ENCODE measurements at places on chromosomes 7 and 10.

DNA sequence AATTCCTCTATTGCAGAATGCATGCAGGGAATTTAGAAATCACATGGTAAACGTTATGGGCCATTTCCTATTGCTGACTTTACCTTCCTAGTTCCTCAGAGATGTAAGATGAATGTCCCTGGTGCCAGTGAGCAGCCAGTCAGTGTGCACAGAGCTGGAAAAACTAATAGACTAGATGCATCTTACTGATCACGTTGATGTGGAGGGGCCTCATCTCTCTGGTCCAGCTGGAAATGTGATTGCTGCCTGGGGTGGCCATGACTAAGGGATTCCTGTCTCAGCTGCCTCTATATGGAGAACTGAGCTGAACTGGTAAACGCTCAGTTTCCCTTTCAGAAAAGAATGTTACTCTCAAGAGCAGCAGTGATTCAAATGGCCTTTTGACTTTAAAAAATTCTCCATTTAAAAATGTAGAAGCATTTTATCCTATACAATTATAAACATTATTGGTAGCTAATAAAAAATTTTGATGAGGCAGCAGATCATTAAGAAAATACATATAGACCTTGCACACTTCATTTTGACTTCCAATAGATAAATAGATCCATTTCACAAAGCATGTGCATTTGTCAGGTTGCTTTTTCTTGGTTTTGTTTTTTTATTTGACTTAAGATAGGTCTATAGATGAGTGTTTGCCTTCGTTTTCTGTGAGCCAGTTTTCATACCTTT is 80.5 kb upstream of the INSYN2A start:
- no peak for DNase-seq

GRCh38 chr7:52925332-52925731 is 110.1 kb upstream of the POM121L12 start:
- no peak for DNase-seq

GRCh38 chr7:33399528-33400213 is 270.3 kb downstream of the BBS9 start:
- DNase-seq: no peak

DNA sequence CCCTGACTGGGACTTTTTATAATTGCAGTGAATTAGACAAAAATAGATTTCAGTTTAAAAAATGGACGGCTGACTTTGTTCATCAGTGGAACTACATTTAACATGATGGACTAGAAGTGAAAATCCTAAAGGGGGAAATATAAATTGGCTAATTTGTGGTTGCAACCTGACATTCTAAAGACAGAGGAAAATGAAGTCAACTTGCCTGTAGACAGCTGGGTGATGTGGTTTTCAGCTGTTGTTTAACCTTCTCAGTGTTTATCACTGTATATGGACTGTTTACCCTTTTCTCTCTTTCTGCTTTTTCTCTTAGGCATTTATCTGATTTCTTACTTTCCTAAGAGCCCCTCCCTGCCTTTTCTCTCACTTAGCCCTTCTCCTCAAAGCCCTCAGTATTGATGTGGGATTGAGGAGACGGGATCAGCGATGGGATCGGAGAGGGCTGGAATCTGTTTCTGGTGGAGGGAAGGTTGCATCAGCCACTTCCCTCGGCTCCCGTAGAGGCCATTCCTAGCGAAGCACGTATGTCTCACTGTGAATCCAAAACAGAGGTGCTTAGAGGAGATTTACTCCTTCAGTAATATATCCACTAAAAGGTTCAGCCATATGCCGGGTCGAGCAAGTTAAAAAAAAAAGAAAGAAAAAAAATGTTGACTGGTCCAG is 109.0 kb upstream of the KLF6 start:
- DNase-seq: no peak

DNA sequence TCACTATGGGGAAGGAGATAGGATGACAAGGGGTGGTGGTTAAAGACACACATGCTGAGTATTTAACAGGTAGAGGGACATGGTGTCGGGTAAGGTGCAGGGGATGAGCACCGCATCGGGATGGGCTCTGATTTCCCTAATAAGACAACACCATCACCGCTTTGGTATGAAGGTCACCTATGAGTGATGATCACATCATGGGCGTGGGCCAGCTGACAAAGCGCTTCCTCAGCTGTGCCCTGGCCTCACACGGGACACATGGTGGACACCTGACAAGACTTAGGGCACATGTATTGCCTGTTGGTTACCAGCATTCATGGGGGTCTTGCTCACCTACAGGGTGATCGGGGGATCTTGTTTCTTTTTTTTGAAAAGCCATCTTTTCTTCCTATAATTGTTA is 12.8 kb downstream of the C7orf57 start:
- DNase-seq: no peak

DNA sequence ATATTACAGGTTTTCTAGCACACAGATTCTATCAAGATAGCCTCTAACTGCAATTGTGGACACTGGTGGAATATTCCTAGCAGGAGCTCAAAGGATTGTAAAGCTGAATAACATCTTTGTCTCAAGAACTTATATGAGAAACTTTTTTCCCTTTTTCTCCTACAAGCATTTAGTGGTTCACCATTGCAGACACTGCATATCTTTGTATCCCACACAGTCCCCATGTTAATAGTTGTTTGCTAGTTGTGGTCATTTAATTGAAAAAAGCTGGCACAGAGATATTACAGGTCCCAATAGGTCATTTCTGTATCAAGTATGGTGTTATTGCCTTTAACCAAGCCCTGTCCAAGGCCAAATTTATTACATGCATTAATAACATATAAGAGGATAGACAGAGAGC is 226.2 kb upstream of the TCF7L2 start:
- no peak for DNase-seq

DNA sequence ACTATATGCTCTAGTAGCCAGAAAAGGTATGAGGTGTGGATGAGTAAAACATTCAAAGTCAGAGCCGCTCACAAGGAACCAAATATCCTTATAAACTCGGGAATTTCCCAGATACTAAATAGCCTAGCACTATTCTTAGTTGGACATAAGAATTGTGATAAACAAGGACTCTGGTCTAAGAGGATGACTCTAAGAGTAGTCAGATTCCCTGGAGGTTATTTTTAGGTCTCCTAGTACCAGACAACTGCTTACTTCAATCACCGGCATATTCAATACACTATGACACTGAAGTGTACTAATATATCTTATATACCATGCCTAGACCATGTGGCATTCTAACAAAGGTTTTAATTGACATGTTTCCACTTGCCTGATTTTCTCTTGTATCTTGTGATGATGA is 56.5 kb downstream of the LMBR1 start:
- no peak for DNase-seq

DNA sequence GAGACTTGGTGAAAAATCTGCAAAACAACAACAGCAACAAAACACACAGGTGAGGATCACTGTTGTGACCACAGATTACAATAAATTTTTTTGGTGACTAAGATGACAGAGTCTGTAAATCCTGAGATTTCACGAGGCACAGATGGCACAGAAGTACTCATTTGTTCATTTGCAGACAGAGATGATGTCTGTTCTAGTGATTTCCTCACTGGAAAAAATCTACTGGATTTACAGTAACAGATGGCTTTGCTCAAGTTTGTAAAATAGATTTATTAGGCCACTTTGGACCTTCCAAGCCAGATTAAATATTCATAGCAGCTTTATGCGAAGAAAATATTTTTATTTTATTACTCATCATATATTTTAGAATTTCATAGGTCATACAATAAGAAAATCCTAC is 113.5 kb upstream of the IL6 start:
- no peak for DNase-seq

DNA sequence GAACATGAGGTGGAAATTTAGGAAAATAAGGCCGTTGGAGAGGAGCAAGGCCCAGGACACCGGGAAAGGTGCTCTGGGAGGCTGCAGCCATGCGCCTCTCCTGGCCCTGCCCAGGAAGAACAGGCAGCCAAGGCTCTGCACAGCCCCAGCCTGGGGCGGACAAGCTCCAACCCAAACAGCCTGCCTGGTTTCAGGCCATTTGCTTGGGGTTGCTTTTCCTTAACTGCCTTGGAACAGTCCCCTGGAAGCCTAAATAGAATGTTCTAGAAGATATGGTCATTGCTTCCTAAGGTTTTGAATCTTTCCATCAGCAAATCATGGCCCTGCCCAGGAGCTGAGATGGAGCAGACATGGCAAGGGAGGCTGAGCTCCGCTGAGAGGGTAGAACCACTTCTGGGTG is 11.0 kb downstream of the VSTM4 start:
- no peak for DNase-seq
